ENCODE measurements at places on chromosomes 16 and 17.

DNA sequence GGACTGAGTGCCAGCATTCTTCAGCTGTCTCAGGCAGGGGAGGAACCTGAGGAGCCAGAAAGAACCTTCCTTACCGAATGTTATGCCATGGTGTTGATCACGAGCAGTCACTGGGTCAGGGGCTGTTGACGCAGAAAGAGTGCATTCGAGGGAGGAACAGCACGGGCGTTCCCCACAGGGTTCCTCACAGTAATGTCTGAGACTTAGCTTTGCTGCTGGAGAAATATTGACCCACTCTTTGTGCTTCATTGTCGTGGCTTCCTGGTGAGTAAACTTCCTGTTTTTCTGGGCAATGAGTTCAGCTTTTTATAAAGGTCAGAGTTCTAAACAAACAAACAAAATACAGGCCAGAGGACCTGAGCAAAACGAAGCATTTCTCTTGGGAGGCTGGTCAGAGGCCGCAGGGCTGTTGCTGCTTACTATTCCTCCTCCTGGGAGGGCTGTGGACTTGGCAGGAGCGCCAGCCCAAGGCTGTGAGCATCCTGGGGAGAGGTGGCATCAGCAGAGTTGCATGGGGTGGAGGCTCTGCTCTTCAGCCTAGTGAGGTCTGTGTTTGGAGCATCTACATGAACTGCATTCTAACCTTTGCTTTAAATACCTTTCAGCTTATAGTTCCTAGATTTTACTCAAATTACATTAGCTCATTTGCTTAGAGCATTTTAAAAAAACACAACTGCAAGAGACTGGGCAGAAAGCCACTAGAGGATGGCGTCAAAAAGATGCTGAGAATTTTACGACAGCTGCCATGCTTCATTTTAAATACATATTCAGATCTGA is 143.1 kb upstream of the CACNG5 start:
- H3K4me3 ChIP-seq = no peak overlapping the region
- H3K36me3 ChIP-seq = peaks cover 57% of the 10 kb centered on the region
- no peaks in the 10 kb centered on the region for H3K27me3 ChIP-seq
- no peaks in the 10 kb centered on the region for H3K4me1 ChIP-seq

- H3K27ac ChIP-seq = no peak overlapping the region
- no peaks in the 10 kb centered on the region for H3K27me3 ChIP-seq
- no peak for DNase-seq
Measured at GRCh38 chr17:42438600-42439567, 15.8 kb upstream of the CAVIN1 start.

GRCh38 chr17:67585077-67585602 is 132.6 kb upstream of the NOL11 start:
- H3K27ac ChIP-seq = no peak overlapping the region
- H3K27me3 ChIP-seq = no peaks in the 10 kb centered on the region

GRCh38 chr17:2337544-2338314 is 428 bp downstream of the SGSM2 start:
- peak overlapping the region; percentile 56 for H3K4me3 ChIP-seq
- no peaks in the 10 kb centered on the region for H3K27me3 ChIP-seq
- H3K27ac ChIP-seq = peak overlapping the region; percentile 54
- H3K4me1 ChIP-seq = peaks cover 20% of the 10 kb centered on the region
- peak; percentile 33 for DNase-seq

DNA sequence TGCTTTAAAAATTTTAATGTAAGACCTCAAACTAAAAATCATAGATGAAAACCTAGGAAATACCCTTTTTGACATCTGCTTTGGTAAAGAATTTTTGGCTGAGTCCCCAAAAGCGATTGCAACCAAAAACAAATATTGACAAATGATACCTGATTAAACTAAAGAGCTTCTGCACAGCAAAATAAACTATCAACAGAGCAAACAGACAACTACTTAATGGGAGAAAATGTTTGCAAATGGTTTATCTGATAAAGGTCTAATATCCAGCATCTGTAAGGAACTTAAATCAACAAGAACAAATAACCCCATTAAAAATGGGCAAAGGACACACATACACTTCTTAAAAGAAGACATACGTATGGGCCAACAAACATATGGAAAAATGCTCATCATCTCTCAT is 242.5 kb downstream of the BCAS3 start:
- H3K36me3 ChIP-seq = no peaks in the 10 kb centered on the region
- H3K27me3 ChIP-seq = no peaks in the 10 kb centered on the region
- H3K27ac ChIP-seq = no peak overlapping the region
- no peak for DNase-seq

GRCh38 chr16:48082516-48082915 is 73.3 kb downstream of the ABCC12 start:
- no peak for DNase-seq
- no peak overlapping the region for H3K27ac ChIP-seq

- H3K27me3 ChIP-seq = no peaks in the 10 kb centered on the region
- no peak overlapping the region for H3K27ac ChIP-seq
- no peak overlapping the region for H3K4me3 ChIP-seq
- no peaks in the 10 kb centered on the region for H3K36me3 ChIP-seq
Measured at GRCh38 chr17:72258711-72259110, 137.9 kb downstream of the SOX9 start.

DNA sequence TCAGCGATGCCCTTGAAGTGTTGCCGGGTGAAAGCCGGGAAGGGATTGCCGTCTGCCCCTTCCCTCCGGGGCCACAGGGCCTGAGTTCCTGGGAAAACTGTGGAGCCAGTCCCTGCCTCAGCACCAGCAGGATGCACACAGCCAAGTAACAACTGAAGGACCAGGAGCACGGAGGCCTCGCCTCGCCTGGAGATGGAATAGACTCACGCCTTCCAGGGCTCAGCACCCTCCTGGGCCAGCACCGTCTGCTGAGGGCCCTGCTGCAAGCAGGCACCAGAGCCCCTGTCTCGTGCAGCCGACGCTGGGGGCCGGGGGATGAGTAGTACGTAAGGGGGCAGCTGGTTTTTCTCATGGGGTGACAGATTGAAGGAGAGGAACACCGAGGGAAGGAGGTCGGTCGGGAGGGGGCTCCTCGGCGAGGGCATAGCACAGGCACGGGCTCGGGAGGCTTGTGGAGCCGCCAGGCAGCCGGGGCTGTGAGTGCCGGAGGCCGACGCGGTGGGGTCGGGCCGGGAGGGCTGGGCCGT is 6.4 kb downstream of the CBFA2T3 start:
- no peak overlapping the region for H3K27ac ChIP-seq
- H3K4me3 ChIP-seq = no peak overlapping the region
- no peak for DNase-seq
- H3K4me1 ChIP-seq = peaks cover 8% of the 10 kb centered on the region
- no peaks in the 10 kb centered on the region for H3K36me3 ChIP-seq
- no peaks in the 10 kb centered on the region for H3K27me3 ChIP-seq

GRCh38 chr17:81345228-81346089 is 49.8 kb upstream of the BAHCC1 start:
- H3K27ac ChIP-seq = peak overlapping the region; percentile 70
- peaks cover 43% of the 10 kb centered on the region for H3K27me3 ChIP-seq
- H3K4me3 ChIP-seq = peak overlapping the region; percentile 47
- no peaks in the 10 kb centered on the region for H3K36me3 ChIP-seq

GRCh38 chr16:3787924-3788661 is 70.8 kb upstream of the TRAP1 start:
- H3K36me3 ChIP-seq = peaks cover 26% of the 10 kb centered on the region
- peaks cover 37% of the 10 kb centered on the region for H3K4me1 ChIP-seq
- H3K27me3 ChIP-seq = no peaks in the 10 kb centered on the region
- H3K27ac ChIP-seq = no peak overlapping the region

DNA sequence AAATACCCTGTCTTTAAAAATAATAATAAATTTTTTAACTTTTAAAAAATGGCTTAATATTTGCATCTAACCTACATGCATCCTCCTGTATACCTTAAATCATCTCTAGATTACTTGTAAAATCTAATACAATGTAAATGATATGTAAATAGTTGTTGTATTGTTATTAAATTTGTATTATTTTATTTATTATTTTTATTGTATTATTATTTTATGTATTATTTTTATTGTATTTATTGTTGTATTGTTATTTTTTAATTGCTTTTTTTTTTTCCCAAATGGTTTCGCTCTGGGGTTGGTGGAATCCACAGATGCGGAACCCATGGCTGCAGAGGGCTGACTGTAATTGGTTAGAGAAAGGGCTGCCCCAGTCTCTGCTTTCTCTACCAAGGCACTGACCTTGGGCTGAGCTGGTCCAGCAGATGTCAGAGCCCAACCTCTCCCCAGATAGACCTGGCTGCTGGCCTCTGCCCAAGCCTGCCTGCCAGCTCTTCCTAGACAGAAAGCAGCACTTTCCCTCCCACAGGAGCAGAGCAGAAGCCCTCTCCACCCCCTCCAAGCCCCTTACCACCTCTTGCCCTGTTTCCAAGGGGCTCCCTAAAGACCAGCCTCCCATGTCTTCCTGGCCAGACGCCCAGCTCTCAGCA is 183.8 kb downstream of the GSG1L start:
- H3K27ac ChIP-seq = no peak overlapping the region
- H3K4me1 ChIP-seq = no peaks in the 10 kb centered on the region
- no peak overlapping the region for H3K4me3 ChIP-seq
- no peaks in the 10 kb centered on the region for H3K27me3 ChIP-seq
- H3K36me3 ChIP-seq = no peaks in the 10 kb centered on the region

- DNase-seq = no peak
- H3K27me3 ChIP-seq = no peaks in the 10 kb centered on the region
- no peak overlapping the region for H3K27ac ChIP-seq
Measured at GRCh38 chr16:50365791-50366575, 2.8 kb downstream of the BRD7 start.

- H3K27ac ChIP-seq = no peak overlapping the region
- no peak overlapping the region for H3K4me3 ChIP-seq
- no peaks in the 10 kb centered on the region for H3K36me3 ChIP-seq
- H3K27me3 ChIP-seq = no peaks in the 10 kb centered on the region
- DNase-seq = no peak
Measured at GRCh38 chr17:77317091-77317750, 176.5 kb downstream of the SEC14L1 start.

DNA sequence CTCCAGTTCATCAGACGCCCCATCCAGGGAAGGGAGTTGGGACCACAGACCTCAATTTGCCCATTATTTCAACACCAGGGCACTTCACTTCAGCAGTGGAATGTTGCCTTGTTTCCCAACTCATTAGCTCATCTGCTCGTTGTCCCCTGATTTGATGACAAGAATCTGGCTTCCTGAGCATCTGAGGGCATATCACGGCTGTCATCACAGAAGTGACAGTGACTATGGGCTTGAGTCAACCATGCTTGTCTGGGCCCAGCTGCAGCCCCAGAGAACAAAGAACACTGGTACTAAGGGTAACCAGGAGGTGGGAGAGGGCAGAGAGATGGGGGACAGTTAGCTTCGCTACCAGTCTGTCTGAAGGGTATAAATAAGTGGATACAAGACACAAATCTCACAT is 266.0 kb upstream of the SDK2 start:
- H3K27me3 ChIP-seq = peaks cover 6% of the 10 kb centered on the region
- no peak overlapping the region for H3K27ac ChIP-seq
- H3K4me3 ChIP-seq = no peak overlapping the region
- no peaks in the 10 kb centered on the region for H3K36me3 ChIP-seq
- no peak for DNase-seq
- H3K4me1 ChIP-seq = no peaks in the 10 kb centered on the region

DNA sequence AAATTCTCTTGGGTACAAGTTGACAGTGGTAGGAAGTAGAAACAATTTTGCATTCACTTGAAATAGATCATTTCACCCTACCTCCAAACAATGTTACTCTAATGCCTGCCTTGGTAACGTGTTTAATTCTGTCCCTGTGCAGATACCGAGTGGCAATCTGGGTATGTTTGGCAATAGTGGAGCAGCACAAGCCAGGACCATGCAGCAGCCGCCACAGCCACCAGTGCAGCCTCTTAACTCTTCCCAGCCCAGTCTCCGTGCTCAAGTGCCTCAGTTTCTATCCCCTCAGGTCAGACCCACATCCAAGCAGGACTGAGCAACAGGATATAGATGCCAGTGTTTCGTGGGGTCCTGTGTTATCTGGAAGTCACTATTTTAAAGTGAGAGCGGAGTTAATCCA is 49.3 kb downstream of the TMC6 start:
- peaks cover 62% of the 10 kb centered on the region for H3K36me3 ChIP-seq
- DNase-seq = no peak
- no peak overlapping the region for H3K27ac ChIP-seq
- no peak overlapping the region for H3K4me3 ChIP-seq
- H3K27me3 ChIP-seq = no peaks in the 10 kb centered on the region
- no peaks in the 10 kb centered on the region for H3K4me1 ChIP-seq

DNA sequence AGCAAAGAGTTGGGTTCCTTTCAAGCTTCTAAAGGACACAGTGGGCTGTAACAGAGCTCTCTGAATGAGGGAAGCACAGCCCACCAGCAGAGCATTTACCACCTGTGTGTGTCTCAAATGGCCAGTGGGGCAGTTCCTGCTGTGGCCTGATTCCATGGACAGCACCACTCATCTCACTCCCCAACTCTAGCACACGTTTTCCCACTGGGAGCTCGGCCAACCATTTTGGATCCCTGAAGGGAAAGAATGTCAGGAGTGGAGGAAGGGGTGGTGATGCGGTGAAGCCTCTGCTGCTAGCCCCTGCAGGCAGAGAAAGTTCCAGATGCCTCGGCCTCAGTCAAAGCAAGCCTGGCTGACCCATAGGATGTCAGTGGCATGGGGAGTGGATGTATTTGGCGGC is 86.6 kb downstream of the PLXDC1 start:
- H3K4me1 ChIP-seq = no peaks in the 10 kb centered on the region
- DNase-seq = no peak
- no peak overlapping the region for H3K27ac ChIP-seq
- H3K4me3 ChIP-seq = no peak overlapping the region

DNA sequence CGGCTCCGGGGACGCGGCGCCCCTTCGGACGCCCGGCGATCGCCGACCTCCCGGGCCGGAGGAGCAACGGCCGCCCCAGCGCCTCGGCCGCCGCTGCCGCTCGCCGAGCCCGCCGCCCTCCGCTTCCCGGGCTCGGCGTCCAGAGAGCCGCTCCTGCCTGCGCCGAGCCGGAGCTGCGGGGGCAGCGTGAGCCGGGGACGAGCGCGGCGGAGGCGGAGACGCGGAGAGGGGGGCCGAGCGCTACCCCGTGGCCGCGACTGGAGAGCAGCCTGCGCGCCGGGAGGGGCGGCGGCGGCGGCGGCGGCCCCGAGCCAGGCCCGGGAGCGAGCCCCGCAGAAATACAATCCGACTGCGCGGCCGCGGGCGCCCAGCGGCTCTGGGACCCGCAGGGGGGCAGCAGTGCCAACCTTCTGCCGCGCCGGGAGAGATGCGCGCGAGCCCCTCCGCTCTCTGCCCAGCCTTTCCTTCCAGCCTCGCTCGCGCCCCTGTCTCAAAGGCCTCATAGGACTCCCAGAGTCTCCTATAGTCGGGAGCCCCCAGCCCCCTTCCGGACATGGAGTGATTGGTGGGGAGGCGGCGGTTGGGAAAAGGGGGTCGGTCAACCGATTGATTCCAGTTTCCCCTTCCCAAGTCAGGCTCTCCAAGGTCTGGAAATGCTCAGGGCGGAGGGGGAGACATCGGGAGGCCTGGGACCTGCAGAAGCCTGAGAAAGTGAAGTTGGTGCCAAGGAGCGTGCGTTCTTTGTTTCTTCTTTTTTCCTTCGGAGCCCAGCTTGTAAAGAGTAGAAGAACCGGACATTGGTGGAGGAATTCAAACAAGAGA is 1.0 kb upstream of the SDK2 start:
- no peak overlapping the region for H3K27ac ChIP-seq
- H3K36me3 ChIP-seq = no peaks in the 10 kb centered on the region
- H3K4me3 ChIP-seq = no peak overlapping the region
- H3K27me3 ChIP-seq = no peaks in the 10 kb centered on the region
